WERI-Rb-1 (cell line): ENCODE measurements at places on chromosomes 4 and X.
A peak's percentile ranks its signal among the peaks of the same experiment; 100 is the strongest.

GRCh38 chr4:164428561-164428960, 325.4 kb upstream of the SMIM31 start:
- DNase-seq, result no peak

- DNase-seq, result no peak
Measured at GRCh38 chrX:17732138-17732783, 5.0 kb upstream of the SCML1 start.

- DNase-seq, result no peak
Measured at GRCh38 chr4:41185614-41186592, 28.4 kb downstream of the APBB2 start.

GRCh38 chr4:174023641-174024040, 259.8 kb downstream of the FBXO8 start:
- no peak for DNase-seq

GRCh38 chr4:20493761-20494353, 206.4 kb upstream of the PACRGL start:
- no peak for DNase-seq

GRCh38 chr4:138576684-138577083, 334.5 kb upstream of the SLC7A11 start:
- DNase-seq, result no peak

GRCh38 chrX:118520216-118521206, 24.9 kb downstream of the DOCK11 start:
- no peak for DNase-seq

DNA sequence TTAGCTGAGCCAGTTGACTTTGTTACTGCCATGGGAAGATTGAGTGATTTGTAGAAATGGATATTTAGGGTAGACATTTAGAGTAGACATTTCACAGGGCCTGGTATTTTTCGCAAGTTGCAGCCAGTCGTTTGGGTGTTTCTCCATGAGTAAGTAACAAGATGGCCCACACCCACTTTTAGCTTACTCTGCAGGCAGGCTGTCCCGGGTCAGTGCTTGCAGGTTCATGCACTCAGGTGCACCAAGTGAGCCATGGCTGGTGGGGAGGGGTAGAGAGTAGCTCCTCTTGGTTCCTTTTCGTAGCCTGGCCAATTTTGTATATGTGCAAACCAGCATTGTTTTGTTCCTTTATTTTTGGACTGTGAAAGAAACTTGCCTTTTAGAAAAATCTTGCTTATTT, 145.6 kb downstream of the POLA1 start:
- DNase-seq, result no peak

DNA sequence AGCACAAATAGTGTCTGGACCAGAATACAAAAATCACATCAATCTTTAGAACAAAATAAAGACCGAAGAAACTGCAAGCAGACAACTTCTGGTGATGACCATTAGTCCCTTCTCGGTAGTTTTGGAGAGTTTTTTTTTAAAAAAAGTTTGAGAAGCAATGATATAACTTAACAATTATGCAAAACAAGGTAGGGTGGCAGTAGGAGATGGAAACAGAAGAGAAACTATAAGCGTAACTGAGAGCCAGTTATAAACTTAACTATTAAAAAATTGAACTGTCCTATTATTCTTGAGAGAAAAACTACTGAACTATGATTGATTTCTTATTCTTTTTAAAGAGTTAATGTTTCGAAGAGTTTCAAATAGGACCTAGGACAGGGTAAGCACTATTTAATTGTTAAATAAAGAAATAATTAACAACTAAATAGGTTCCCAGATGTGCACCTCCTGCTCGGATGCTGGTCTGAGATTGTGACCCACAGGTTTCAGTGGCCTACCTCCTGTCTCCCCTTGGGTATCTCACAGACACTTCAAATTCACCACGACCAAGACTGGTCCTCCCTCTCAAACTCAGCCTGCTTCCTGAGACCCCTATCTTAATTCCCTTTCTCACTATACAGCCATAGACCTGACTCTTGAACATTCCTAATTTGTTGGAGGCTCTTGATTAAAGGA, 81.3 kb downstream of the LEF1 start:
- DNase-seq, result no peak

GRCh38 chrX:91066104-91066503, 368.5 kb upstream of the PABPC5 start:
- DNase-seq, result no peak

DNA sequence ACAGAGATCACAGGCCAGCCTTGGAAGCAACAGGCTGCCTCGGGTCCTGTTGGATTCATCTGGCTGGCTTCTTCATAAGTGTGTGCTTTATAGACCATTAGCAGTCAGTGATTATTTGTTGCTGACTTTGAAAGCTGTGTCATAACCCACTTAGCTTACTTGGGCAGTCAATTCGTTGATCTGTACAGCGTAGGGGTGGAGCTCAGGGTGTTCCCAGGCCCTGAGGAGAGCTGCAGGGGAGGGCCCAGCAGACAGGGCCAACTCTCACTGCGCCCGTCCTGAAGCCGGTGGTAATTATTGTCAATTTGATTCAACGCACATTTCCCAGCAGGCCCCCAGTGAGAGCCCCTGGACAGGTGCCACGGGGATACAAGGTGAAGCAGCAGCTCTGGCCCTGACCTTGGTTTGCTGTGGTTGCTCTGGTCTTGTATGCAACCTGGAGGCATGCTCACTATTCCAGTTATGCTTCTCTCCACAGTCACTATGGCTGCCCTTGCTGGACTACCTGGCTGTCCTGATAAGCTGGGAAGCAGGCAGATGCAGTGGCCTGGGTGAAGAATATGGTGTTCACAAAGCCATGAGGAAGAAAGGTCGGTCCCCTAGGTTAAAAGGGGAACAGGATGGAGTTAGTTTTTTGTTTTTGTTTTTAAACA, 40.1 kb upstream of the HMGB3 start:
- no peak for DNase-seq

- peak; percentile 49 for DNase-seq
Measured at GRCh38 chr4:126582737-126583136, 1050.0 kb upstream of the INTU start.
